ENCODE measurements at places on chromosomes 7 and 10. TPM values are rescaled to one million over a fixed set of nuclear protein-coding genes. Genes with fewer than 3 reads are reported as not detected.

- DNase-seq = no peak
These were observed 75.3 kb downstream of the MTPN start for GRCh38 chr7:135901585-135902540.

GRCh38 chr10:109886781-109887140, 36.5 kb downstream of the XPNPEP1 start:
- DNase-seq = no peak

- DNase-seq = no peak
These were observed 22.8 kb downstream of the GLI3 start for GRCh38 chr7:42214060-42214679.

DNA sequence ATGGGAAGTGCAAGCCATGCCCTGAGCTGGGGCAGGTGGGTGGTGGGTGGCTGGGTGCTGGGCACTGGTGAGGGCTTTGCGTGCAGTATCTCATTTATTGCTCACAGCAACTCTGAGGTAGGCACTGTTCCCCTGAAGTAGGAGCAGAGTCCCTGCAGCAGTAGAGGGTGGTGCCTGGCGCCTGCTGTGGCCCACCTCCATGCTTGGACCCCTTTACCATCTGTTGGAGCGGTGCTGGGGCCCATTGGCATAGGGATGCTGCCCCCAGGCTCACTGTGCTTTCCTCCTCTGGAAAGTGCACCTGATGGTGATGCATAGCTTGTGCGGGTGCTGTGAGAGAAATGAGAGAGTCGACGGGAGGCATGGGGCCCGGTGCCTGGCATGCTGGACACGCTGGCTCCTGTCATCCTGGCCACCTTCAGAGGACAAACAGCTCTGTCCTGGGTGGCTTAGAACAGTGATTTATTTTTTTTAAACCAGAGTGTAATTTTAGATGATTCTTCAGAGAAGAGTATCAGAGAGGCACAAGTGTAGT, 10.4 kb downstream of the SFRP5 start:
- DNase-seq = no peak

DNA sequence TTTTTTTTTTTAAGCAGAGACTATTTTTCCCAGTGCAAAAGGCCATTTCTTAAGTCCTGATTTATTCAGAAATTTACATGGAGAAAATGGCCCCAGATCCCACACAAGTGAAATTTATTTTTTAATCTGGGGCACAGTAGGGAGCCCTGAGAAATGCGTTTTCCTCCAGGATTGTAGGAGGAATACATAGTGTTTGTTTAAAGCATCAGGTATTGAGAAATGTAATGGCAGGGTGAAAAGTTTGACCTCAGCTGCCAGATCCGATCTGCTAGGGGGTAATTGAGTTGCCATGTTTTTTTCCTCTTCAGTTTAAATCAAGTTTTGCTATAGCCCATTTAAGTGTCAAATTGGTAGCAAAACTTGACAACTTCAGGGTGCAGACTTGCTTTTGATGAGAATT, 110.0 kb downstream of the LRMDA start:
- DNase-seq = no peak

DNA sequence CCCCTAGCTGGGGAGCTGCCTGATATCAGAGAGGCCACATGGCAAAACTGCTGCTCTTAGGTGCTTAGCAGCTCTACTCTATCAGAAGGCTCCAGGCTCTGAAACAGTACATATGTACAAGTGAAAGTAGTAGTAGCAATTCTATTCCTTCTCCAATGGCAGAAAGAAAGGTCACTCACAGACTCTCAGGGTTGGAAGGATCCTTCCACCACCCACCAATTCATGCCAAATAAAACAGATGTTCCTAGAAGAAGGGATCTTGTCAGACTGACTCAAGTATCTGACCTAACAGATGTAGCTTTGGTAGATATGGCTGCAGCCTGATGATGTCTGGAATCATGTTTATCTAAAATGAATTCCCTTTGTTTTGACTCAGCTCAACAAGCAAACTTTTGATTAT, 8.0 kb upstream of the ALDH18A1 start:
- no peak for DNase-seq

DNA sequence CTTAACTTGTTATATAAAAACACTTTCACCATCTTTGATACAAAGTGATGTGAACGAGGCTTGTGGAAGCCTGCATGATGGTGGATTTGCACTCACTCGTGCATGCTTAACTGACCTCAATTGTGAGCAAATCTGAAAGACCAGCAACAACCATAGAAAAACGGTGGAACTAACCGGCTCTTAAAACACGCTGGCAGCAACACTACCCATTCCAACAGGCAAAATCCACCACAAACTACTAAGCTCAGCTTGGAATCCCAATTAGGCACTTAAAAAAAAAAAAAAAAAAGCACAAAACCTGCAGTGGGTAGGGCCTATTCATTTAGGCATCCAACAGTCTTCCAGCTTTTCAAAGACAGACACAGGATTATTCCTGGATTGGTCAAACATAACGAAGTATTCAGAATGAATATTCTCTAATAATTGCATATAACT, 1.8 kb downstream of the GDI2 start:
- no peak for DNase-seq

GRCh38 chr10:101762736-101763135, 13.2 kb downstream of the FGF8 start:
- no peak for DNase-seq

DNA sequence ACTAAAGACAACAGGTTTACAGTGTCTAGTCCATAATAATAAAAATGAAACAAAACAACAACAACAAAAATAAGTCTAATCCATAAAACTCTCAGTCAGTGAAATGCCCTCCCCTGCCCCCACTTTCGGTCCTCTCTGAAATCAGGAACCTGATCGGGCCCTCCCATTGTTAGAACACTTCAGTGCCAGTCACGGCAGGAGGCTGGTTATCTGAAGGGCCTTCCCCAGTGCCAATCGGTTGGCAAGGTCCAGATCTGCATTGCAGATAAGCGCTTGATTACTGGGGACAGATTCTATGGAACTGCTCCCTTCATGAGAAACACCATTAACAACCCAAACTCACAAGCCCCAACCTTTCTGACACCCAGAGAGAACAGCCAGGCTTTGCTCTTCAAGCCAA, 72.2 kb upstream of the EEPD1 start:
- DNase-seq = no peak

DNA sequence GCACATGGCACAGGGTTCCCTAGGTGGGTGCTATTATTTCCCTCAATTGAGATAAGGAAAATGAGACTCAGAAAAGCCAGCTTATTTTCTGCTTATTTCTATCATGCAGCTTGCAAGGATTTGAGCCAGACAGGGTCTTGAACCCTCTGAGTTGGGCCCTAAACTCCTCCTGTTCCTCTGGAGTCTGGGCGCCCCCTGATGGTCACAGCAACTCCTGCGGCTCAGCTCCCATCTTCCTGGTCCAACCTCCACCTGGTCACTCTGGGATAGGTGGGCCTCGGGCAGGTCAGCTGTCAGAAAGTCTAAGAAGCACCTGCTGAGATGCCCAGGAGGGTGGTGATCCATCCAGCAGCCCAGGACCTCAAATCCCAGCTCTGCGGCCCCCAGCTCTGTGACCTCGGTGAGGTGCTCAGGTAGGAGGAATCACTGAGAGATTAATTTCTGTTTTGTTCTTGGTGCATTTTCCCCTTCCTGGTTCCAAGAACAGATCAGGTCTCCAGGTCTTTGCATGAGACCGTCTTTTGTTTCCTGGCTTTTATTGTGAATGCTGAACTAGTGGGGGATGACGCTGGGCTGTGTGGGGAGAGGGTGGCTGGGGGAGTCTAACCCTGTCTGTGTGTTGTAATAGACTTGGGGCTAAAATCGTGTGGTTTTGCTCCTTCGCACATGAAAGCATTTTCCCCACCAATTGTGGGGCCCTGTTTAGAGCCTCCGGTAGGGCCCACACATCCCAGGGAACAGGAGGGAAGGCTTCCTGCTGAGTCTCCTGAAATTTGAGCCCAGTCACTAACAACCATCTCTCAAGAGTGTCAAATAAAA, 32.8 kb downstream of the TMEM130 start:
- no peak for DNase-seq

DNA sequence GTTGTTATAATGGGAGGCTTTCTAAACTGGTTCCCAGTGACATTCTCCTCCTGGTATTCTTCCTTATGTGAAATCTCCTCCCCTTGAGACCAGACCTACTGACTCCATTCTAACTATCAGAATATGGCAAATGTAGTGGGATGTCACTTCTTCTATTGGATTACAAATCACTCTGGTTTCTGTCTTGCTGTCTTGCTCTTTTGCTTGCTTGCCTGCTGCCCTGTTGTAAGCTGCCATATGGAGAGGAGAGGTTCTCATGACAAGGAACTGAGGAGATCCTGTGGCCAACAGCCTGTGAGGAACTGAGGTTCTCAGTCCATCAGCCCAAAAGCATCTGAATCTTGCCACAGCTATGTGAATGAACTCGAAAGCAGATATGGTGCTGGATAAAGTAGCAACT, 4.7 kb upstream of the NRCAM start:
- DNase-seq = no peak

Gene AGBL3
- total RNA-seq = 2.8 TPM

GRCh38 chr10:34723750-34724149, 91.3 kb downstream of the PARD3 start:
- no peak for DNase-seq

DNA sequence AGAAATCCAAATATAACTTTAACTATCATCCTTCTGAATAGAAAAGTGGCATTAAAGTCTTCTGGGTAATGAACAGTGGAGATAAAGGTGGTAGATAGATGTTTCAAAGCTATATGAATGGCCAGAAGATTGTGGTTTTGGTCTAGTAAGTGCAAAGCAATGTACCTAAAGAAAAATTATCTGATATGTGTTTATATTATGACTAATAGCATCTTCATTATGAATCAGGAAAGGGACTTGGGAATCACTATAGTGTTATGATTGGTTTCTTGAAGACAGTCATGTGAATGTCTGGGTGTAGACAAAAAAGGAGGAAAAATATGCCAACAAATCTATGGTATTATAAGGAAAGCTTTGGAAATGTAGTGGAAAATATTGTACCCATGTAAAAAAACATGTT, 3.0 kb downstream of the ZNF518A start:
- no peak for DNase-seq

GRCh38 chr7:95861041-95861440, 88.7 kb downstream of the DYNC1I1 start:
- DNase-seq = no peak

Gene CYP3A7
- total RNA-seq = not detected

Gene NANOS1
- total RNA-seq = 5.3 TPM

DNA sequence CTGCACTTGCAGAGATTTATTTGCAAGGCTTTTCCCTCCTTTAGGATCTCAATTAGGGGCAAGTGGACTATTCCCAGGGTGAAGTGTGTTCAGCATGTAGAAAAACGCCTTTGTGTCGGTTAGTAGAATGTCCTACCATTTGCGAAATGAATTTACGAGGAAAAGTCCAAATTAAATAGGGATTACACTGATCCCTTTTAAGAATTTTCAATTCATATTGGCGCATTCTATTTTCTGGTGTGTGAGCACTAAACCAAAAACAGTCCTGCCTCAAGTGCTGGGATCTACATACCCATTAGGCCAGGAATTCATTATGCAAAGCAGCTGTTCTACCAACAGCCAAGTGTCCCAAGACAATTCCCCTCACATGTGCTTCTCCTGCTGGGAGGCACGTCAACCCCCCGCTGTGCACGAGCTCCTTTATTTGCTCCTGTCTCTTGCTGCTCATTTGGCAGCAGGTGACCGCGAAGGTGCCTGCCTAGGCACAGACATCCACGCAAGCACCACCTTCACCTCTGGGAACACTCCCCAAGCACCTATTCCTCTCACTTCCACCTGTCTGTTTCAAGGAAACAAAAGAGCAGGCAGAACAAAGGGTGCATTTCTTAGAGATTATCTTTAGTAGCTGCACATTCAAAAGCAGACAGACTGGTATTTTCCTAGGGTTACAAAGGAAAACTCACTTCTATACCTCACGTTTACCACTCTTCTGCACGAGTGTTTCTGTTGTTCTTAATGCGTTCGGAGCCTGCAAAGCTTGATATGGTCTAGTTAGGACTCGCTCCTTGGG, 134.6 kb upstream of the FGFR2 start:
- no peak for DNase-seq

DNA sequence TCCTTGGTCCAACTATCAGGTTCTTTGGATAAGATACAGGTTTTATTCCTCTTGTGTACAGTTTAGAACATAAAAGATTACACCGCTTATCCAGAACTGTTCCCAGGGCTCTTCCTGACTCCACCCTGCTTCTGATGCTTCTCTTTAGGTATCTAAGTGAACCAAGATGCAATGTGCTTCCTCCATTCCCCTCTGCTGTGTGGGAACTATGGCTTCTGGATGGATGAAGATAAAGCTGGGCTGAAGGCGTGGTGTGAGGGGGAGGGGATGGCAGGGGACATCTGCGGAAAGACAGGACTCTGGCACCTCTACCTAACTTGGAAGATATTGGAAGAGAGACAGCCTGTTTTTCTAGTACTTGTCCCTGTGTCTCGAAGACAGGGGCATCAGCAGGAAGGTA, 209.9 kb upstream of the TBX20 start:
- no peak for DNase-seq

Gene GATA3
- not detected for total RNA-seq

GRCh38 chr7:4222676-4223075, 459.4 kb upstream of the FOXK1 start:
- no peak for DNase-seq

GRCh38 chr10:61286686-61287085, 166.5 kb downstream of the TMEM26 start:
- DNase-seq = no peak

Gene PROSER2
- total RNA-seq = 4.8 TPM

- DNase-seq = no peak
These were observed 603 bp upstream of the TWIST1 start for GRCh38 chr7:19117870-19118608.

GRCh38 chr10:28680358-28680752, 3.0 kb downstream of the BAMBI start:
- no peak for DNase-seq

Gene SKIDA1
- not detected for total RNA-seq

GRCh38 chr10:132482090-132482800, 55.3 kb upstream of the INPP5A start:
- DNase-seq = no peak

Gene C10orf67
- not detected for total RNA-seq

DNA sequence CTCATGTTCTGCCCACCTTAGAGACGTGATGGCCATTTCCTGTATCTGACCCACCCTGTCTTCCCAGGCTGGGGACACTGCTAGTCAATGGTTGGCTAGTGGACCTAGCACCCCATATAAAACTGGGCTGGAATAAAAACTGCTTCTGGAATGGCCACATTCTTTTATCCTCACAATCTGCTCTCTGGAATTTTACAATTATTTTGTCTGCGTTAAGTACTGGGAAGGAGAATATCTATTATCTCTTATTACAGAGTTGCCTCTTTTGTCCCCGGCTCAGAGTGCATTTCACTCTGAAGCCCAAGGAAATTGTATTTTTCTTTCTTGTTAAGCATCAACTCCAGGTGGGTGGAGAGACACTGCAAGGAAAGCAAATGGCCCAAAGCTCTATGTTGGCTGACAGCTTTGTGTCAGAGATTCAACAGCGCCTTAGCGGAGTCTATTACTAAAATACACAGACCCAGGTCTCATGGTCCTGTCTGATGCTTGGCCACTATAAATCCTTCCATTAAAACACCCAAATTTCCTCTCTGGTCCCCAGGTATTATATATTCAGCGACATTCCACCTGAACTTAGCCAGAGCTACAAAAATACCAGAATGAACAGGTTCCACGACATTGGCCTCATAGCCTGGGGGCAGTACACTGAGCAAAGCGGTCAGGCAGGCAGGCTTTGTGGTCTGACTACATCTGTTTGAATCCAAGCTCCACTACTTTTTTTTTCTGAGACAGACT, 121.7 kb downstream of the PRPF18 start:
- no peak for DNase-seq

Gene HERPUD2
- 69.8 TPM for total RNA-seq

GRCh38 chr10:15863733-15864132, 3.4 kb upstream of the MINDY3 start:
- DNase-seq = no peak

All from ascending aorta (tissue), 2 donors.